D721Med (cell line): ENCODE measurements at places on chromosomes 5 and 9.

DNA sequence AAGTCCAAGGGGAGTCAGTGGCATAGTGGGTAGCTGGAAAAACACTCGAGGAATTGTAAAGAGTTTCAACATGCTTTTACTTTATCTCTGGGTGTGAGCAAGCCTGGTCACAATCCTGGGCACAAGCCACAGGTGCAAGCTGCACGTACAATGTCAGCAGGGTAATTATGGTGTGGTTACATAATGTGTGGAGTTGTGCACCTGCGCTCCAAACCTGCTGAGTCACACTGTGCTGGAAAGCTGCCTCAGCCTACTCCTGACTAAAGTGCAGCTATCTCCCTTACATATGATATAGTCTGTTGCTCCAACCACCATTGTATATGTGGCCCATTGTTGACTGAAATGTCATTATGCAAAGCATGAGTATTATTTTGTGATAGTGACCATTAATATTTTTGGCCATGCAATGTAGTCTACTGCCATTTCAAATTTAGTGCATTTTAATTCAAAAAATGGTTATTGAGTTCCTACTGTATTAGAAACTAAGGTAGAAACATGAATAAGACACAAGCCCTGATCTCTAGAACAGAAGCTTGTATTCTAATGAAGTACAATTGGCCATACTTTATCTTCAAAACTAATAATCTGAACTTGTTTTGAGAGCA is 160.9 kb upstream of the SLC30A5 start:
- DNase-seq = no peak

DNA sequence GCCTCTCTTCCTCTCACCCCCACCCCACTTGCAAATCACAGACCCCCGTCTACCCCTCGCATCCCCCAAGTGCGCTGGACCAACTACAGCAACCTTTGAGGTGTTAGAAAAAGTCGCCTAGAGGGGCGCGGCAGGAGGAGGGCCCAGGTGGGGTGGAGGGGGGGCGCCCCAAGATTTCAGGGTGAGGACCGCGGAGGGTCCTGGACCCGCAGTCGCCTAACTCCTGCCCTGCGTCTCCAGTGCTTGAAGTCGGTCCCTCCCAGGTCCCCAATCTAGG is 379 bp upstream of the EGFLAM start:
- no peak for DNase-seq

DNA sequence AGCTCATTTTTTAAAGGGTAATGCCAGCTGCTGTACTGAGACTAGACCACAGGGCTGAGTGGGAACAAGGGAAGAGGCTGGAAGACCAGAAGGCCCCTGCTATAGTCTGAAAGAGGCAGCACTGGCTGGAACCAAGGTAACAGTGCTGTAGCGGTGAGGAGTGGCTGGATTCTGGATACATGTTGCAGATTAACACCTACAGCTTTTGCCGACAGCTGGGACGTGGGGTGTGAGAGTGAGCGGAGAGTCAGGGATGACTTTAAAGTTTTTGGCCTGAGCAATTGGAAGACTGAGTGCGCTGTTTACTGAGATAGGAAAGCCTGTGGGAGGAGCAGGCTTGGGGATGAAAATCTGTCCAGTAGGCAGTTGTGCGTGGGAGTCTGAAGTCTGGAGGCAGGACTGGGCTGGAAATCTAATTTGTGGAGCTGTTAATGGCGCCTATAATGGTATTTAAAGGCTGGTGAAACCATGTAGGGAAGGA is 26.5 kb downstream of the AQP7 start:
- DNase-seq = no peak

DNA sequence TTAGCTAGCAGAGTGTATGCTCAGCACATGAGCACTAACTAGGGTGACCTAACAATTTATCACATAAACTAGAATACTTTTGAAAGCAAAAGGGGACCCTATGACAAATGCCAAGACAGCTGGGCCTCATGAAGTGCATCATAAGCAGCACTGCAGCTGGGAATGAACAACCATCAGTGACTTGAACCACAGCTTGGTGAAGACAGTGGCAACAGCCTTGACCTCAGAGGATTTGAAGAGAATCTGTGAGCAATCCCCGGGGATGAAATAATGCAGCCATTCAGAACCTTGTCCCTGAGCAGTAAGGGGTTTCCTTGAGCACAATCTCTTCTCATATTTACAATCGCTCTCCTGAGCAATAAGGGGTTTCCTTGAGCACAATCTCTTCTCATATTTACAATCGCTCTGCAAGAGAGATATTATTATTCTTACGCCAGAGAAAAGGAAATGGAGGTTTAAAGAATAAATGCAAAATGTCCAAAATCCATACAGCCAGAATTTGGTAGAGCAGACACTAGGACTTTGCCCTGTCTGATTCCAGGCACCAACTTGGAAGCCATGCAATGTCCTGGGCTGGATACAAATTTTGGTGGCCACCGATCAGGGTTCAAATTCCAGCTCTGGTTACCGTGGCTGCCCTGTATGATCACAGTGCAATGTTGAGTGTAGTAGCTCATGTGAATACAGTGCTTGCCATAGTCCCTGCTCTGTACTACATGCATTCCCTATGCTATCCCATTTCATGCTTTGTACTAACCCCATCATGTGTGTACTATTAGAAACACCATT is 846 bp upstream of the NSG2 start:
- DNase-seq = no peak

GRCh38 chr5:173762045-173762444 is 126.1 kb upstream of the CPEB4 start:
- no peak for DNase-seq

DNA sequence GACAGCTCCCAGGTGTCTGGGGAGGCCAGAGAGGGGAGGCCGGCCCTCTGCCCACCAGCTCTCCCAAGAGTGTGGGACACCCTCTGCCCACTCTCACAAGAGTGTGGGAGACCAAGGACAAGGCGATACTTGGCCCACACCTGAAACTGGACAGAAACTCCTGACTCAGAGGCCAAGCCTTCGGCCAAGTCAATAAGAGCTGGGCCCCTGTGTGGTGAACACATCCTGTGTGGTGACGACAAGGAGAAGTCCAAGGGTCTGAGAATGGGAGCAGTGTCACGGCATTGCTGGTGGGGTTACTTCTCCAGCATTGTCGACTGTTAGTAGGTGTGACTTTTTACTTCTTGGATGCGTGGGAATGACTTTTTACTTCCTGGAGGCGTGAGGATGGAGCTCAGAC is 14.6 kb upstream of the F2RL1 start:
- DNase-seq = no peak

- DNase-seq = no peak
Observed at GRCh38 chr5:3153226-3153858, 401.9 kb upstream of the IRX2 start.

- no peak for DNase-seq
Observed at GRCh38 chr5:159091065-159091464, 8.7 kb downstream of the EBF1 start.

- DNase-seq = no peak
Observed at GRCh38 chr5:56269216-56269927, 36.2 kb upstream of the ANKRD55 start.
